ENCODE measurements at places on chromosomes 1 and 21.

DNA sequence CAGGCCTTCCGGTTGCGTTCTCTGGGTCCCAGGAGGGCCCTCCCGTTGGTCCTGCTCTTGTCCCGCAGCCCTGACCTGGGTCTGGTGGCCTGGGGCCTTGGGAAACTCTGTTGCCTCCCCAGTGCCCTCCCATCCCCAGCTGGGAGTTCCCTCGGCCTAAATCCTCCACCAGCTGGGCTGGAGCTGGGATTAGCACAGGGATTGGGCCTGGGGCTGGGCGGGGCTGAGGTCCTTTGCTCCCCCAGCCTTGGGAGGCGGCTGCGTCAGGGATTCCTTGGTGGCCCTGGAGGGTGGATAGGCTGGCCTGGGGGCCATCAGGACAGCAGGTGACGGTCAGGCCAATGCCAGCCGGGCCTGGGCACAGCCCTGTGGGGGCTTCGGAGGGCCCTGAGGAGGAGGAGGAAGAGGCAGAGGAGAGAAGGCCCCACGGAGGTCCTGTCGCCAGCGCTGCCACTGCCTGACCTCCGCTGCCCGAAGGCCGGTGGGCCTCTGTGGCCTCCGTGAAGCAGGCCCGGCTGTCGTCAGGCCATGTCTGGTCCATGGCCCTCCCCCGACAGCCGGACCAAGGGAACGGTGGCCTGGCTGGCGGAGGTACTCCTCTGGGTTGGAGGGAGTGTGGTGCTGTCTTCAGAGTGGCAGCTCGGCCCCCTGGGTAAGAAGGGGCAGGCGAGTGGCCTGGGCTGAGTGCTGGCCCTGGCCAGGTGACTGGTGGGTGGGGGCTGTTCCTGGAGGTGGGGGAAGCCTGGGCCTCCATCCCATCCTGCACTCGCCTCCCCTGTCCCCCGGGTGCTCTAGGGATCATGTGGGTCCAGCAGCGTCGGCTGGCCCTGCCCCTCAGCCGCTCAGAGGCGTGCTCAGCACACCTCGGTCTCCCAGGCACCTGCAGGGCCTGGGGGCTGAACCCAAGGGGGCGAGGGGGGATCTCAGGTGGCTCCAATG, at the start of gene PLCH2:
PLCH2 (plus strand) TSS at position 229 of the 939 bp plus-strand sequence; CDS start at position 529, 300 bp downstream.
- no peak for DNase-seq

GRCh38 chr1:30905403-30905802, 3.2 kb downstream of the SDC3 start:
- DNase-seq: no peak

GRCh38 chr1:27566462-27567145, 37.3 kb downstream of the AHDC1 start:
- no peak for DNase-seq

DNA sequence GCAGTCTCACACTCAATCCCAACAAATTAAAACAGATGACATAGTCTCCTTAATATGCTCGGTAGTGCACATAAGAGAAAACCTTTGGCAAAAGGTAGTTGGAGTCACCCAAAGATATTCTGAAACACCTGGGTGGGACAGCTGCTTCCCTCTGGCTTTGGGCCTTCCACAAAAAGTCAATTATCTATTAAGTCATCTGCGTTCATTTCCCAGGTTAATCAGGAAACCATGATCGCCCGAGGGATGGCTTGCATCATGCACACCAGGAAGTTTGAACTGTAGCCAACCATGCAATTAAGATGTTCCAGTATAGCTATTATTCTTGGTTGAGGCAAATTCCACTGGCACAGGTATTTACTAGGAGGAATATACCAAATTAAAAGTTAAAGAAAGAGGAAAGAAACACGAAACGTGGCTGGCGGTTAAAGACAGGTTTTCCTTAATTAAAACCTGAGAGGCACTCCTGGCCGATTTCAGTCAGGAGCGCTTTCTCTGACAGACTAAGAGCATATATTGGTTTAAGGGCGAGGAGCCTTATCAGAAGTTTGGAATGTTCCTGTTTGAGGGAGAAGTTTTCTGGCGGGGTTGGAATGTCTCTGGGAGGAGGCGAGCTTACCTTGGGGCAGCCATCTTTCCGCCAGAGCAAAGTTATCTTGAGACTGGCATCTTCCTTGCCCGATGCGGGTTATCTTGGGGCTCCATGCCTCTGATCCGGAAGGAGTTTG, 19.9 kb downstream of the CLDN17 start:
- DNase-seq: no peak

GRCh38 chr1:216849146-216849545, 125.9 kb upstream of the ESRRG start:
- DNase-seq: peak; percentile 12

DNA sequence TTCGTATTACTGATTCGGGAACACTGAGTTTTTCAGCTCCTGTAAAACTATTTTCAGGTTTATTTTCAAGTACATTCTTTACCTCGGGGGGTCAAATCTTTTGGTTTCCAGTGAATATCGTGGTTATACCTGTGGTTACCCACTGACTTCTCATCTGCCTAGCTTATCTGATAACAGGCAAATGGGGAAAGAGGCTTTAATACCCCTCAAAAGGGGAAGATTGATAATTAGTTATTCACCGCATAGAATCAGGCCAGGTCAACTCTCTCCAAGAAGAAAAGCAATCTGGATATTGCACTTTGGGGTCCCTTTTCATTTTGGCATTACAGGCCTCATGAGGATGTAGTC, 23.0 kb downstream of the RUNX1 start:
- no peak for DNase-seq

DNA sequence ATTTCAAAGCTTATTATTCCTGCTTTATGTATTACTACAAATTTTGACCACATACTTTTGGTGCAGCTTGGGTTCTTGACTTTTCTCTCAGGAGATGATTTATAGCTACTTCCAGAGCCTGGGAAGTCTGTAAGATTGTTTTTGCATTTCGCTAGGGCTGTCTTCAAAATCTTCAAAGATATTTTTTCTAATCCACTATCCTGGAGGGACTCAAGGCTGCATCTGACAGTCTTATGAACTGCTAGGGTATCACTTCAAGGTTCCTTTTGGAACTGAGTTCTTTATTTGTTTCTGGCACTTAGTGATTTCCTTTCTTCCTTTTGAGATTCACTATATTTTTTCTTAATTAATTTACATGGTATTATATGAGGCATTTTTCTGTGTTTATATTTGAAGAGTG, 90.0 kb upstream of the LYPLAL1 start:
- no peak for DNase-seq

- no peak for DNase-seq
Measured at GRCh38 chr1:844472-845026, 79.2 kb upstream of the SAMD11 start.

GRCh38 chr1:18482721-18483425, 2.1 kb downstream of the KLHDC7A start:
- no peak for DNase-seq

GRCh38 chr21:29939104-29939923, 482 bp downstream of the GRIK1 start:
- peak; percentile 14 for DNase-seq

GRCh38 chr1:224791362-224791941, 138.0 kb upstream of the DNAH14 start:
- no peak for DNase-seq

GRCh38 chr1:115300087-115300876, 37.8 kb downstream of the NGF start:
- DNase-seq: no peak
